ENCODE measurements at places on chromosomes 13 and 19.

GRCh38 chr19:22622901-22623840, 11.0 kb upstream of the ZNF492 start:
- no peak for DNase-seq

- DNase-seq: peak; percentile 13
Observed at GRCh38 chr13:74574964-74575728, 440.9 kb upstream of the KLF12 start.

- no peak for DNase-seq
Observed at GRCh38 chr13:49443357-49443703, 534 bp downstream of the CAB39L start.

- no peak for DNase-seq
Observed at GRCh38 chr19:18898607-18899408, 2.9 kb upstream of the CERS1 start.

GRCh38 chr13:97344265-97345175, 89.4 kb upstream of the RAP2A start:
- no peak for DNase-seq

- DNase-seq: no peak
Observed at GRCh38 chr13:31310356-31310755, 110.6 kb downstream of the B3GLCT start.

- no peak for DNase-seq
Observed at GRCh38 chr13:97700306-97700848, 253.1 kb upstream of the IPO5 start.

GRCh38 chr19:39515551-39516191, 732 bp downstream of the SELENOV start:
- DNase-seq: no peak

DNA sequence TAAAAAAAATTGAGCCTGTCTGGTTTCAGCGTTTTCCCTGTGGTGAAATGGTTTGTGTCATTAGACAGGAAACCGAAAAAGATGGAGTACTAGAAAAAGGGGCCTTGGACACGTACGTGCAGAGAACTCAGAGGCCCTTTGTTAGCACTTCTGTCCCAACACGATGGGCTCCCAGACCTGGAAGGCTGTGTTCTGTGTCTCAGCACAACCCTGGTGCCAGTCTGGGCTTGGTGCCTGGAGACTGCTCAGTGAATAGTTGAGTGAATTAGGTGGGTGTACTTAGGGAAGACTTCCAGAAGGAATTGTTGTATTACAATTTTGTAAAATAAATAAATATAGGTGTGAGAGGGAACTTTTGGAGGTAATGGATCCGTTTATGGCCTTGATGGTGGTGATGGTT, 8.7 kb downstream of the ZNF71 start:
- no peak for DNase-seq

GRCh38 chr19:39671739-39672363, 16.1 kb downstream of the LGALS16 start:
- peak; percentile 27 for DNase-seq

DNA sequence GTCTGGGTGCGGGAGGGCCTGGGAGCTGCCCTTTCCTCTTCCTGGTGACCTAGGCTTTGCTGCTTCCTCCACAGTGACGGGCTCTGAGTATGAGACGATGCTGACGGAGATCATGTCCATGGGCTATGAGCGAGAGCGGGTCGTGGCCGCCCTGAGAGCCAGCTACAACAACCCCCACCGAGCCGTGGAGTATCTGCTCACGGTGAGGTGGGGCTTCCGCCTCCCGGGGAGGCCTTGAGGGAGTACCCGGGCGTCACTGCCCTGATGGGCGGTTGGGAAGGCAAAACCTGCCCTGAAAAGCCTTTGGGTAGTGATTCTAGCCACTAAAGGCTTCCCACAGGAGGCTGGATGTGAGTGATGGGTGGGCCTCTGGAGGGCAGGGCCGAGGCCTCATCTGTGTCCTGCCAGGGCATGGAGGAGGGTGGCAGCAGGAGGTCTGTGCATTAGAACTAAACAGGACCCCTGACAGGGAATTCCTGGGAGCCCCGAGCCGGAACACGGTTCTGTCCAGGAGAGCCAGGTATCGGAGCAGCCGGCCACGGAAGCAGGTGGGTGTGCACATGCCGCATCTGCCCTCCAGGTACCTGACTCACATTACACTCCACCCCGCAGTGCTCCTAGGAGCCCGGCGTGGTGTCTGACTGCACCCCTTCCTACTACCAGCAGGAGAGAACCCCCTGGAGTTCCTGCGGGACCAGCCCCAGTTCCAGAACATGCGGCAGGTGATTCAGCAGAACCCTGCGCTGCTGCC, 3.1 kb downstream of the RAD23A start:
- DNase-seq: no peak

GRCh38 chr13:80359414-80359777, 18.5 kb upstream of the SPRY2 start:
- peak; percentile 90 for DNase-seq

DNA sequence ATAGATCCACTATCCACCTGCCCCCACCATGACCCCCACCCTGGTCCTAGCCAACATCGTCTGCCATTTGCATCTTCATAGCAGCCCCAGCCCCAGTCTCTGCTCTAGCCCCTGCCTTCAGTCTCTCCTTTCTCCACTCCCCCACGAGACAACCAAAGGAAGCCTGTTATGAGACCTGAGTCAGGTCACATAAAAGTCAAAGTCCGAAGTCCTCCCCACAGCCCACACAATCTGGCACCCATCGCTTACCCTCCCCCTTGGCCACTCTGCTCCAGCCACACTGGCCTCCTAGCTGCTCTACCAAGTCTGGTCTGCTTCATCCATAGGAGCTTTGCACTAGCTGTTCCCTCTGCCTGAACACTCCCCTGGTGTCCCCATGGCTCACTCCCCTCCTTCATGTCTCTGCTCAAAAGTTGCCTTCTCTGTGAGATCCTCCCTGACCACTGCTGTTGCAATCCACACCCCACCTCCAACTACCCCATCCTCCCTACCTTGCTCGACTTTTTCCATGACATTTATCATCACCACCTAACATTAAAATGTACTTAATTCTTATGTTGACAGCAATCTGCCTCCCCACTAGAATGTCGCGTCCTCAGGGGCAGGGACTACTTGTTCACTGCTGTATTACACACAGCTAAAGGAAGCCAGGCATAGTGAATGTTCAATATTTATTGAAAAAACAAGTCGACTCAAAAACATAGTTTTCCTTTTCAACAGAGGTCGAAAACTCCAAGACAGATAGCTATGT, 1.2 kb upstream of the PLEKHG2 start:
- no peak for DNase-seq

- DNase-seq: no peak
Observed at GRCh38 chr13:84136582-84136981, 254.3 kb upstream of the SLITRK1 start.

DNA sequence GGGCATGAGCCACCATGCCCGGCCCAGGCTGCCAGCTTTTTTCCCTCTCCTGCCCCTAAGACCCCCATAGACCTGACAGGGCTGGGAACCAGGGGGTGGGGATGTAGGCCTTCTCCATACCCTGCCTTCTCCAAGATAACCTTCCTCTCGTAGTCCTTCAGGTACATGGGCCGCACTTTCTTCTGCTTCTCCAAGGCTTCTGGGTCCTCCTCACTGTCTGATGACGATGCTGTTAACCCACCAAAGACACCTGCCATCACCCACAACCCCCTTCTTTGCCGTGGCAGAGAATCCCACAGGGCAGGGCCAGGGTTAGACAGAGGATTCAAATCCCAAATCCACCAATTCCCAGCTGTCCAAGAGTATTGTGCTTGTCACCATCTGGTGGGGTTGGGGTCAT, 3.2 kb downstream of the KRI1 start:
- no peak for DNase-seq

DNA sequence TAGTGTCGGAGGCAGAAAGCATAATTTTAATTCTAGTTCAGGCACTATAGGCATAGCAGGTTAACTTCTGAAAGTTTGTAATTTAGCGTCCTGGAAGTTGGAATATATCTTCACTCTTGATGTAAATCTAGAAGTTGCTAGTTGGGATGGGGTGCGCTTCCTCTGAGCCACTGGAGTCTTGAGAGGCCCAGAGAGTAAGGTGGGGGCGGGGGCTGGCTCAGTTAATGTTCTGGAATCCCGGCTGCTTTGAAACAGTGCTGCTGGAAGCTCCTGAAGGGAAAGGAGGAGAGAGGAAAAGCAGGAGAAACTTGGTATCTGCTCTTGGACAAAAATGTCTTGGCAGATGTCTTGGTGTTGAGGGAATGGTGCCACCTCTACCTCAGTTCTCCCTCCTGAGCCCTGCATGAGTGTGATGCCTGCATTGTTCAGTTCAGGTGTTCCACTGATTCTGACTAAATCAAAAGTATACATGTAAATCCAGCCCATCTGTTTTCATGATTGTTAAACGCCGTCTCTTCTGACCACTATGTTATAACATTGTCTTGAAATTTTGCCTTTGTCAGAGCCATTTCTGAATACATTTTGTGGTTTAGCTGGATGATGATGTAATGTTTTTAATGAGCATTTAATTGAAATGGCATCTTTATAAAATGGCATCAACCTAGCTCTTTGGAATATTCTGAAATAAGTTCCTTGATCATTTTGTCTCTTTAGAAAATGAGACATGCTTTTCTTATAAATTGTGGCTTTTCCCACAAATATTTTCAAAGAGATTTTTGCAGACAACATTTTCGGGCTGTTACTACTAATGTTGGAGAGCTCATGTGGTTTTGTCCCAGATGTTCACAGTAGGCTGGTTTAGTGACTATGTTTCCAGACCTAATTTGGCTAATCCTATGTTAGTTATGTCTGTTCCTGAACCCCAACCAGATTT, 202.7 kb downstream of the SHISA2 start:
- no peak for DNase-seq

- no peak for DNase-seq
Observed at GRCh38 chr19:16127776-16128371, 15.6 kb upstream of the HSH2D start.

DNA sequence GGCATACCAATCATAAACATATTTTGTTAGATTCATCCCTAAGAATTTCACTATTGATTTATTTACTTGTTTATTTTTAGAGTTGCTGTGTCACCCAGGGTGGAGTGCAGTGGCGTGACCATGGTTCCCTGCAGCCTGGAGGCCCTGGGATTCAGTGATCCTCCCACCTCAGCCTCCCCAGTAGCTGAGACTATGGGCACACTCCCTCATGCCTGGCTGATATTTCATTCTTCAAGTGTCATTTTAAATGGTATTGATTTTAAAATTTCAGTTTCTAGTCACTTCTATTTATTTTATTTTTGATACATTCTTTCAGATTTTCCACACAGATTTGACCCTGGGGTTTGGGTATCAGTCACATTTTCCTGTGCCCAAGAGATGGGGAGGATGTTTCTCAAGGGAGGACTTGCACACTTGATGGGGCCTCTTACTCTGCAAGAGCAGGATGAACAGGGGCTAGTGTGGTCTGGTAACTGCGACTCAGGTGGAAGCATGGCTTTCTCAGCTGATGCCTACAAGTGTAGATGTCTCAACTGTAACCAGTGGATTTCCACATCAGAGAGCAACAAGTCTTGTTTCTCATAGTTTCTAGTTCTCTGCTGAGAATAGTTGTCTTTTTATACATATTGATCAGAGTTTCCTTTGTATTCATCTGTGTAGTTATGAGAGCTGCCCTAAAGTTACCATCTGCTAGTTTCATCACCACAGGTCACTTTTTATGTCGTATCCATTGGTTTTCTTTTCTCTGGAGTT, 40.2 kb downstream of the CCNE1 start:
- no peak for DNase-seq

- no peak for DNase-seq
Observed at GRCh38 chr13:92894447-92894846, 332.2 kb upstream of the GPC6 start.

DNA sequence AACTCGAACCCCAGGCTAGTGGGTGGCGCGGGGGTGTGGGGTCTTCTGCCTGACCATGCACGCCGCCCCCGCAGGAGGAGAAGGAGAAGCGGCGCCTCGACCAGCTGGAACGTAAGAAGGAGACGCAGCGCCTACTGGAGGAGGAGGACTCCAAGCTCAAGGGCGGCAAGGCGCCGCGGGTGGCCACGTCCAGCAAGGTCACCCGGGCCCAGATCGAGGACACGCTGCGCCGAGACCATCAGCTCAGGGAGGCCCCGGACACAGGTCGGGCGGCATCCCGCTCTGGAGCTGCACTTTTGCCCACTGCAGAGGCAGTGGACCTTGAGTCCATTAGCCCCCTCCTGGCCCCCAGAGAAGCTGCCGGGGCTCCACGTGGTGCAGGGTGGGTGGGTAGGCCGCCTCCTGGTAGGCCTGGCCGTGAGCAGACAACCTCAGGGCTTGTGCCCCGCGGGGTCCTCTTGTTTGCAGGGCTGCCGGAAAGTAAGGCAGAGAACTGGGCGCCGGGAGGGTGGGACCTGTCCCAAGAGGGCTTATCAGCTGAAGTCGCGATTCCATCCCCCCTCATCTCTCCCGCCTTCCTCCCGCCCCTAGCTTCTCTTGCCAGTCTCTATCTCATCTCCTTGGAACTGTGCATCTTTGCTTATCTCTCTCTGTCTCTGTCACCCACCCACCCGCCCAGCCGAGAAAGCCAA, 9.9 kb downstream of the CCDC124 start:
- DNase-seq: no peak

DNA sequence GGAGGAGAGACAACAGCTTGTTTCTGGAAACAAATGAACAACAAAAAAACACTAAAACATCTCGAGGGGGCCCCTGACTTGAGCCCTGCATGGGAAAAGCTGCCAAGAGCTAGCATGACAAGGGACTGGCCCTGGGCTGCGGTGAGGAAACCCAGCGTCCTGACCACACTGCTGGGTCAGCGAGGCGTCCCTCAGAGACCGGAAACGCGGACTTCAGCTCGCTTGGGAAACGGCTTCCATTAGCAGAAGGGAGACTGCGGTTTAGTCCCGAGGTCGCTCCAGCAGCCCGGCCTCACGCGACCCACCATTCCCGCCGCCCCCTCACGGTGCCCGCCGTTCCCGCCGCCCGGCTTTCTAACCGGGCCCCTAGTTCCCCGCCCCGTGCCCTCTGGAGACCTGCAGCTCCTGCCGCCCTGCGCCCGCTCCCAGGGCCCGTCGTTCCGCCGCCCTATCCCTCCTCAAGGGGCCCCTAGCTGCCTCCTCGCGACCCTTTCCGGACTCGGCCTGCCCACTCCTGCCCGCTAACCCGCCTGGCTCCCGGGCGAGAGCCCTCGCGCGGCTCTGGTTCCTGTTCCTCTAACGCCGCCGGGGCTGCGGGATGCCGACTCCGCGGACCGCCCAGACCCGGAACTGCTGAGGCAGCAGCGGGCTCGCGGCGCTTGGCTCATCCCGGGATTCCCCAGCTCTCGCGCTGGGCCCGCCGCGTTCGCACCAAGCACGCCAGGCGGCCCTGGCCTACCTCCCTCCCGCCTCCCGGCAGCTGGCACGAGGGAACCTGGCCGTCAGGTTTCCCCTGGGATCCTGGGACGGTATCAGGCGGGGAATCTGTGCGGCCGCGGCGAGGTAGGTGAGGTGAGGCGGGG, at the start of gene CCDC122:
CCDC122 (minus strand) TSS at position 849 of the 863 bp plus-strand sequence. CDS start 10,364 bp downstream, outside the sequence.
- DNase-seq: no peak

DNA sequence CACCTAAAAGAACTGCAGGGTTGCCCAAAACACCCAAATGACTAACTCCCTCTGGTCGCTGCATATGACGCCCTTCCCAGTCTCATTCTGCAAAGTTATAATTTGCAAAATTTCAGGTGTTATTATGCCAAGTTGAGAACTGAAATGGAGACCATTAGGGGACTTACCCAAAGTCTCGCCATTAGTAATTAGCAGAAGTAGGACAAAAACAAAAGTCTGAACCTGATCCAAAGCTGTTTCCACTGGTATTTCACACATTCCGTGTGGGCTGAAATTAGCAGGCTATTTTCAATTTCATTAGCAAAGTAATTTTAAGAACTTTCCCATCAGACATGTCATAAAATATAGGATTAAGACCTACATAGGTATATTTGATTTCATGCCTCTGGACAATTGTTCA, 6.8 kb downstream of the RUBCNL start:
- no peak for DNase-seq
